ENCODE measurements at places on chromosomes 12 and 14.
A peak's percentile ranks its signal among the peaks of the same experiment; 100 is the strongest.

- no peak for DNase-seq
These were observed 479.7 kb upstream of the MGAT4C start for GRCh38 chr12:86735851-86736250.

GRCh38 chr14:36217732-36218131 is 41.2 kb upstream of the PTCSC3 start:
- no peak for DNase-seq

DNA sequence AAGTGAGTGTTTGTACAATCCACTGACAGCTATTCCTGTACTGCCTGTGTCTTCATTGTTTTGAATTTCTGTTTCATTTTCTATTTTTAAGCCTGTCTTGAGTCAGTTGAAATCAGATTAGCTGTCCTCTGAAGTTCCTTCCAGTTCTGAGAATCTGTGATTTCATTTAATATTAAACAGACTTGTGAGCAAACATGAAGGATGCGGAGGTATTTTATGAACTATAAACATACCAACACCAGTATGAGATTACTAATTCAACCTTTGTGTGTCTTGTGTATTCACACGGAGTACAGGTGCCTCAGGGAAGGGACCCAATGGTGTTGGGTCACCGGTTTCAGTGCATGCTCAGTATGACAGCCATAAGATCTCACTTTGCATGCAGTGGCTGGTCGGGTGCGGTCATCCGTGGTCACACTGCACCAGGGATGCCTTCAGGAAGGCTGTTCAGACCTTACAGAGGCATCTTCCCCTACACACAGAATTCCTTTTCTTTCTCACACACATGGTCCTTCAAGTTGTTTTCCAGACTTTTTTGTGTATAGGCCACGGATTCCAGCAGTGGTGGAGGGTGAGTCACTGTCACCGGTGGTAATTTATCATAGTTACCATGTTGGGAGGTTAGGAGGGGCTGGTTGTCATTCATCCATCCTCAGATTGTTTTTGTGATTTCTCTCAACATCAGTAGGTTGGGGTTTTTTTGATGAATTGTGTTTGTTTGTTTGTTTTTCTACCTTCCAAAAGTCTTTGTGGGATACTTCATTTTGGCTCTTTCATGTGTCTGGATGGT is 103.0 kb upstream of the SFSWAP start:
- DNase-seq: no peak

DNA sequence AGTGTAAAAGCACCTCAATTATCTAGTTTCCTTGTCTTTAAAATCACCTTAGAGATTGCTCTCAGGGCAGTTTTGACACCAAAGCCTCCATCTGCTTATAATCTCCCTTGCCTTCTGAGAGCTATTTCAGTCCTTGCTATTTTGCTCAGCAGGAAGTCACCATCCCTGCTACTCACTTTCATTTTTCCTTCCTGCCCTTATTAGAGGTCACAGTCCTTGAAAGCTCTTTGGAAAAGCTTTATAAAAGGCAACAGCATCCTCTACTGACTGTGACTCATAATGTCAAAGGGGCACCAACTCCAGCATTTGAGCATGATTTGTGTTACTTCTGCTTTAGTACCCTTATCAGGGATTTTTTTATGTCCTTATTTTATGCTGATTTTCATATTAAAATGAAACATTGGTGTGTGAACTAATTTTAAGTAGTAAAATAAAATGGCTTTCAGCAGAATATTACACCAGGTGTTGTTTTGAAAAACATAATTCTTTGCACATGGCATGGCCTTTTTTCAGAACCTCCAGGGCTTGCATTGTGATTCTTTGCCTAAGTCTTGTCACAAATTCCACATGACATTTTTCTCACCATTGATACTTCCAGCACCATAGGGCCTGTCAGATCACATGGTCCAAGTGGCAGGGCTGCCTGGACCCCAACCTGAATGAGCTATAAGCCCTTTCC is 213.0 kb downstream of the ADAMTS20 start:
- peak; percentile 24 for DNase-seq

- DNase-seq: no peak
These were observed 1.0 kb downstream of the SH2B3 start for GRCh38 chr12:111406474-111407376.

GRCh38 chr12:28759333-28759732 is 389.7 kb upstream of the FAR2 start:
- peak; percentile 65 for DNase-seq

DNA sequence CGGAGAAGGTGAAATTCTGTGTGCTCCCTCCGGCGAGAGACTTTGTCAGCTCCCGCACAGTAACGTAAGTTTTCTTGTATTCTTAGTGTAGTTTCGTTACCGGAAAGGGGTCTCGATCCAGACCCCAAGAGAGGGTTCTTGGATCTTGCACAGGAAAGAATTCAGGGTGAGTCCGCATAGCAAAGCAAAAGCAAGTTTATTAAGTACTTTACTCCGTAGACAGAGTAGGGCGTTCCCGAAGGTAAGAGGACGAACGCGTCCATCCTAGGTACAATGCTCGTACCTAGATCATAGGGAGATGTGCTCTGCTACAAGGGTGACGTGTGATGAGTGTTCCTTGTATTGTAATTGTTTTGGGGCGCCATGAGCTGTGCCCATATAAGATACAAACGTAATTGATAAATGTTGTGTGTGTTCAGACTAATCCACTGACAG is 293 bp downstream of the IFI27L1 start:
- no peak for DNase-seq

DNA sequence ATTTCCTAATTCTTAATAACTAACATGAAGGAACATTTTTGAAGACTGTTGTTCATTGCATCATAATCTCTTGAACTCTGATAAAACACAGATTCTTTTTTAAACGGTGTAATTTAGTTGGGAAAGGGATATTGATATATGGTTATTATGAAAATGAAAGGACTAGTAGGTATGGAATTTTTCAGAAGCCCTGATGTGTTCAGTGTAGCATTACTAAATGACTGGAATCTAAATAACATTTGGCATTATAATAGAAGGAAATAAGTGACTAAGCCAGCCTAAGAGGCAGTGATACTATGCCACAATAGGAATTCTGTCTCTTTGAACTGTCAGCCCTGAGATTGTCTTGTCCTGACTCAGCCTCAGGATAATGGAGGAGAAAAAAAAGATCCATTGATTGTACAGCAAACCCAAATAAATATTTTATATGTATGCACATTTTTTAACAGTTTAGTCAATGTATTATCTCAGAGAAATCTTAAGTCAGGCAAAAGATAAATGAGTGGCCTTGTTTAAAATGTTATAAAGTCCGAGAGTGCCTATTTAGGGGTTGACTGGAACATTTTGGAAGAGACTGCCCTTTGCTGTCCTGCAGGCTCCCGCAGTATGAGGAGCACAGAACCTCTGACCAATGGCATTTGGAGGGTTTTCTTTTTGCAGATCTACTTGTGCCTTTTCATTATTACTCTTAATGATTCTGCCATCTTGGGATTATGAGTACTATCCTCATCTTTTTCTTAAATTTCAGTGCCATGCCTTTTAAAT is 271.2 kb downstream of the EGLN3 start:
- no peak for DNase-seq

DNA sequence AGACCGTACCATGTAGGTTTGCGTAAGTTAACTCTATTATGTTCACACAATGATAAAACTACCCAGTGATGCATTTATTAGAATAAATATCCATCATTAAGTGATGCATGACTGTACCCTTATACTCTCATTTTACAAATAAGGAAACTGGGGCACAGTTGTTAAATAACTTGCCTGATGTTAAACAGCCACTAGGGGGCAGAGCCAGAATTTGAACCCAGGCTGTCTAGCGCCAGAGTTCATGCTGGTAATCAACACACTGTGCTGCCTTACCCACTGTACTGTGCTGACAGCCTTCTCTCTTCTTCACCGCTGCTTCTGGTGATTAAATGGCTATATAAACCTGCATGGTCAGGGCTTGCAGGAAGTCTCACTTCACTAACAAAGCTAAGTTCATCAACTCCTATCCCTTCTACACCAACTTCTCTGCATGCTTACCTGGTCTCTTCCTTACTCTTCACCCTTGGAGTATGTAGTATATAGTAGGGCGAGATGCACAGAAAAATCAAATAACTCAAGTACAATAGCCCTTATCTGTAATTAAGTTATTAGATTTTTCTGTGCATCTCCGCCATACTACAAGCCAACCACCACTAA is 43.6 kb upstream of the APPL2 start:
- peak; percentile 44 for DNase-seq

- DNase-seq: no peak
These were observed 360.4 kb downstream of the ATP23 start for GRCh38 chr12:58301730-58302122.

DNA sequence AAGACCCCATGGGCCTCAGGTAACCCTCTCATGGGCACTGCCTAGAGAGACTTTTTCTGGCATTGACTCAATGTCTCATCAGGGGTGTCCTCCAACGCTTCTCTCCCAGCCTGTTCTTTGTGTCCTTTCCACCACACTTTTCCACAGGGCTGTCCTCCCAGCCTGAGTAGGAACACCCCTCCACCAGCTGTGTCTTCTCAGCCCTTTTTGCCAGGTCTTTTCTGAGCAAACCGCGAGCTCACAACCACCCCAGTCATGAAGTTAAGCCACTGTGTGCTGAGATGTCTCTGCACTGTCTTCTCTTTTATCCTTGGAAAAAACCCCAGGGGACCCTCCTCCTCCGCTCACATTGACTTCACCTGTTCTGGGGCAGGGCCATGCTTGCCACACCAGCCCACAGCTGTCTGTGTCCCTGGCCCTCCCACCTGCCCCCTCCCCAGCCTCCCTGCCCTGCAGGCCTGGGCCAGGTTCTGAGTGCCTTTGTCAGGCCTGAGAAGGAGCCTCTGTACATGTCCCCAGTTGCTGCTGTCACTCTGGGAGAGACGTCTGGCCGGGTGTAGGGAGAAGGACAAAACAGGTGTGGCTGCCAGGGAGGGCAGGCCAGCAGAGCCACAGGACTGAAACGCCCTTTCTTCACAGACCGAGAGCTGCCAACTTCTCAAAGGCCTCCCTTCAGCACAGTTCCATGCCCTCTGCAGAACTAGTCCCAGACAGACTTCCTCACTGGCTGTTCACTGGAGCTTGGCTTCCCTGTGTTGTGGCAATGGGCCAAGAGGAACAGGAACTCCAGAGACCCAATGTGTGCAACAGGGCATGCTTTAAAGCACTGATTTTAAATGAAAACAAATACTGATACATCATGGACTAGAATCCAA is 50.5 kb upstream of the PNMA1 start:
- no peak for DNase-seq

DNA sequence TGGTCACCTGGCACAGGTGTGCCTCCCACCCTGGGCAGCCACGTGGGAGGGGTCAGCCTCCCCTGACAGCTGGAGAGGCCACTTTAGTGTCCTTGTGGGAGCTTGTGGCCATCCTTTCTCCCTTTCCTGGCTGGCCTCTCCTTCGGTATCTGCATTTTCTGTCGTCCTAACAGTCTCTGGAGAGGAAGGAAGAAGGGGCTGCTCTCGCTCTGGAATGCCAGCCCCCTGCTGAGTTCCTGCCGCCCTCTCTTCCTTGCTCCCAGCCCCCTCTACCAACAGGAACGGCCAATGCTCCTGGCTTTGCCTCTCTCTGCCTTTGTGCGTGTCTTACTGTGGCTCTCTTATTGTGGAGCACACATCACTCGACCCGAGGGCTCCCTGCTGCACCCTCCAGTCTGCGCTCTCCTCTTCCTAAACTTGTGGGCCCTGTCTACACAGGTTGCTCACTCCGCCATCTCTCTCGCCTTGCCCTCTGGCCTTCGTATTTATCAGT is 70.8 kb downstream of the FBXL14 start:
- DNase-seq: no peak

DNA sequence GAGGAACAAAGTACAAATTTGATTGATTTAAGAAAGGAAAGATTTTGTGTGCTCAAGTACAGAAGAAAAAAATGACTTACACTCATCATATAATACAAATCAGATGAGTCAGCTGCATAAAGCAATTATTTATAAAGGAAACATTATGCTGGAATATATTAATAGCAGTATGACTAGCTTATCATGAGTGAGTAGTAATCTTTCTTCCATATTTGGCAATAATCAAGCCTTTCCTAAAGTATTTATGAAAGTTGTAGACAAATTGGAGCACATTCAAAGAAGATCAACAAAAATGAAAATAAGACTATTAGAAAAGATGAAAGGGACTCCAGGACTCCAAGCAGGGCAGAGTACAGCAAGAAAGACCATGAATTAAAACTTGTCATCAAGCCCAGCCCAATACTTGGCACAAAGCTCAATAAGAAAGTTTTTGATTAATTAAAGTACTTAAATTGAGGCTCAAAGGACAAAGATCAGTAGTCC is 32.8 kb downstream of the CCER1 start:
- no peak for DNase-seq

GRCh38 chr14:57617510-57617909 is 123.9 kb upstream of the CCDC198 start:
- DNase-seq: no peak

DNA sequence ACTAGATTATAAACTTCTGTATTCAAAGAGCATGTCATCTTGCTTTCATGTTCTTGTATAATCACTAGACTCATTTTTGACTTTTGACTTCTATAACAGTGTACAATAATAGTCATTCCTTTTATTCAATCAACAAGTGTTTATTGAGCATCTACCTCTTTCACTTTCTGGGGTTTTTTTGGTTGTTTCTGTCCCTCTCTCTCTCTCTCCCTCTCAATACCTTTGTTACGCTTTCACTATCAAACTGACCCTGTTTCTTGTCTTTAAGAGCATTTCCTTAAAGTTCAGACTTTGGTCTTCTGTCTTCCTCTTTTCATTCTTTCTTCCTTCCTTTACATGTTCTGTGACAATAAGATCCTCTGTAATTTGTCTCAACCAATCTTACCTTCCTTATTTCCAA is 49.5 kb downstream of the GPR137C start:
- no peak for DNase-seq

DNA sequence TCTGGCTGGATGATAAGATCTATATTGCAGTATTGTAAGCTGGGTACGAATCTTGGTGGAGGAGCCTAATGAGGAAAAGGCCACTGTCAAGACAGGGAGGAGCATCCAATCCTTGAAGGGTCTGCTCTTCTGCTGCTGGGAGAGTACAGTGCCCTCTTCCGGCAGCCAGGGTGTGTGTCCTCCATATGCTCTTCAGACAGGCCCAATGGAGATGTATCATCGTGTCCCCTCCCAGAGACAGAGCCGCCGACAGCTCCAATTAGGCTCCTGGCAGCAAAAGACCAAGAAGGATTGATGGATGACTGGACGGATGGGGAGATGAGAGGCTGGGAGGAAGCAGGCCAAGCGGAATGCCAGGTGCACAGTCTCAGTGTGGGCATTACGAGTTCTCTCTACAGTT is 51.6 kb upstream of the PIWIL1 start:
- DNase-seq: no peak

DNA sequence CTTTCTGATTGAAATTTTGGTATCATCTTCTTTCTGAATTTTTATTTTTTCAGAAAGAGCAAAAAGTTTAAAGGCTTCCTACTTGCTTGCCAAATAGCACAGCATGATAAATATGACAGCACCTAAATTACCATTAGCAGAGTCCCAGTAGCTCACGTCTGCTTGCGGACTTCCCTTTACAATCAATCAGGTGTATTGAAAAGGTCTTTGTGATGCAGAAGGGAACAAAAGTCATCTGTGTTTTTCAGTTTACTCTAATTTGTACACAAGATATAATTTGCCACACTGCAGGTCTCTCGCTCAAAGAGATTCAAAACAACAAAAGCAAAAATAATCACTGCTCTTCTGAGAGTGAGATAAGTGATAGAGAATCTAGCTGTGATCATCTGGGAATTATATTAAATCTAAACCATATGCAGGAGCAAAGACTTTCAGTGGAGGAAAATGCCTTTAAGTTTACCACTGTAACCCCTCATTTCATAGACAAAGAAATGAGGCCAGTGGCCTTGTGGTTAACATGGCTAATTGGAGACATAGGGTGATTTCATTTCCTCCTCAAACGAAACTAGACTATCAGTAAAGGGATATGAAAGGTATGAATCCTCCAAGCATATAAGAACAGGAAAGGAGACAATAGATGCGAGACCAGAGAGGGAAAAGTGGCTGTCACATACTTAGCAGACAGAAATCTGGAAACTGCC is 240.8 kb upstream of the TMPO start:
- DNase-seq: no peak
